ENCODE measurements at places on chromosomes 3 and 15.

DNA sequence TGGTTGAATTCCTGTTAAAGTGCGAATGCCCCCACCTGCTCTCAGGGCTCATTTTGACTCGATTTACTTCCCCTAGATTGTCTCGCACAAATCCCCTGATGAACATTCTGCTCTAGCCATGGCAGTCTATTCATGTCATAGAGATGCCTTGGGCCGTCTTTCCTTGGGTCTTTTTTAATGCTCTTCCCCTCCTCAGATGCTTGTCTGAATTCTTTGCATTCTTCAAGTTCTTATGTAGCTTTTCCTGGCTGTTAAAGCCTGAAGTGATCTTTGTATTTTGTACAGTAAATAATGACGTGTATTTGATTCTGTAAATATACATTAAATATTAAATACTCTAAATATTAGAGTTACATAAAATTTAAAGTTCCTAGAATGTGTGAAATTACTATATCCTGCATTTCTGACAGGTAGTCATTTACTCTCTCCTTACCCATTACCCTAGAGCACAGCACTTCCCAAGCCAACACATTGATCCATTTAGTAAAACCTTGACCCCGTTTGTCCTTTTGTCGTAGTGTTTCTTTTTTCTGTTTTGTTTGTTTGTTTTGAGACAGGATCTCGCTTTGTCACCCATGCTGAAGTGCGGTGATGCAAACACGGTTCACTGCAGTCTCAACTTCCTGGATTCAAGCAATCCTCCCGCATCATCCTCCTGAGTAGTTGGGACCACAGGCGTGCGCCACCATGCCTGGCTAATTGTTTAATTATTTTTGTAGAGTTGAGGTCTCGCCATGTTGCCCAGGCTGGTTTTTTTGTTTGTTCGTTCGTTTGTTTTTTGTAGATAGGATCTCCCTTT is 47.9 kb downstream of the YEATS2 start:
- peak; percentile 44 for DNase-seq

DNA sequence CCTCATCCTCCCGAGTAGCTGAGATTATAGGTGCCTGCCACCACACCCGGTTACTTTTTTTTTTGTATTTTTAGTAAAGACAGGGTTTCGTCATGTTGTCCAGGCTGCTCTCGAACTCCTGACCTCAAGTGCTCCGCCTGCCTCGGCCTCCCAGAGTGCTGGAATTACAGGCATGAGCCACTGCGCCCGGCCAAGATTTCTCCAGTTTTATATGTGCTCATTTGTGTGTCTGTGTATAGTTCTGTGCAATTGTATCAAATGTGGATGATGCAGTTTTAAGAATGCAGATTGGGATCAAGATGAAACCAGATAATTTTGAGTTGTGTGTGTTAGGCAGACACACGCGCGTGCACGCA is 68.3 kb downstream of the SLCO3A1 start:
- DNase-seq = no peak

GRCh38 chr15:60299452-60300047 is 98.2 kb downstream of the ANXA2 start:
- DNase-seq = no peak

DNA sequence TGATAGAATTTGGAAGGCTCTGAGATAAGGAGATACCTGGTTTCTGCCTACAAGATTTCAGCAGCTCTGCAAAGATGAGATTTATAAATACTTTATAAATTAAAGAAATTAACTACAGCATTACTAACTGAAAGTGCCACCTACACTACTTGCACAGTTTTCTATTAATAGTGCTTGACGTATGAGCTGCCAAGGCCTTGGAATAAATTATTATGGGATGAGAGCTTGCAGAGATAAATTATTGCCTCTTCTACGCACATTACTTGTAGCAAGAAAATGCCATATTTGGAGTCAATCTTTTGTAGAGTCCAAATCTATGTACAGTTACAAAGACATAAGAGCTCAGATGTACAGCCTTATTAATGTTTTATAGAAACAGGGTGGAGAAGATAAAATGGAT is 89.1 kb downstream of the BCHE start:
- DNase-seq = no peak

DNA sequence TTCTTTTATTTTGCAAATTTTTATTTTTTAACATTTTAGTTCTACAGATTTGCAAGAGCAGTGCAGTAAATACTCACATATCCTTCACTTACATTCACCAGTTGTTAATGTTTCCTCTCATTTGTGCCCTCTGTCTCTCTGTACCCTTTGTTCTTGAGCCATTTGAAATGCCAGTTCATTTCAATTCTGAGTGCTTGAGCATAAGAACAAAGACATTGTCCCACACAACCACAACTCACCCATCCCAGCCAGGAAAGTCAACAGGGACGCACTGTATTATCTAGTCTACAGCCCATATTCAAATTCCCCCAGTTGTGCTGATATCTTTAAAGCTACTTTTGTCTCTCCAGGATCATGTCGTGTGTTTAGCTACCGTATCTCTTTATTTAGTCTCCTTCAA is 141.4 kb upstream of the SLC6A11 start:
- no peak for DNase-seq

DNA sequence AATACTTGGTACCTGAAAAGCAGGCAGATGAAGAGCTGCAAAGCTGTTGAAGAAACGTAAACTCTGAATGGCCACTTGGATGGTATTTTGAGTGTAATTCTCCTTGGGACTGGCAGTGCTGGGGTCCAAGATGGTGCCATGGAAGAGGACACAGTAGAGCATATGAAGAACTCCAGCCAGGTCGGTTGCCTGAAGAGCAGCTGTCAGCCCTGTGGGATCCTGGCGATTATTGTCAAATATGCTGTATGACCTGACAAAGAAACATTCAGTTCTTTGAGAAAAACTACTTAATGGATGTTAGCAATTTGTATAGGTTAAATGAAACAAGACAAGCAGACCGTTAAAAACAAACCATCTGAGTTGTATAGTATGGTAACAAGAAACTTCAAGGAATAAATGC is 44.8 kb downstream of the ISL2 start:
- no peak for DNase-seq

GRCh38 chr3:173098959-173099358 is 42.1 kb downstream of the SPATA16 start:
- DNase-seq = no peak

DNA sequence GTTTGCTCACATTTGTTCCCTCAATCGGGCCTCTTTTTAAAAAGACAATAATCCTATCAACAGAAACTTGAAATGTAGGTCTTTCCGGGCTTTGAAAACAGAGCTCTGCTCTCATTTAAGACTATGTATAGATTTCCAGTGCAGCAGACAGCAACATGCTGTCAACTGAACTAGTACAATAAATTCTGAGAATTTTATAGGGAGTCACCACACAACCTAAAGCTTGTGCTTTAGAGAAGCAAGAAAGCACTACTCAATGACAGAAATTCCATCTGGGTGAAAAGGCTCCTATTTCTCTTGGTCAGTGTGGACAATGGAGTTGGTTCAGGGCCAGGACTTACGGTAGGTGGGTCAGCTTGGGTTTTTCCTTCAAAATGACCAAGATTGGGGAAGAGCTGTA is 583.5 kb downstream of the ROBO1 start:
- no peak for DNase-seq

DNA sequence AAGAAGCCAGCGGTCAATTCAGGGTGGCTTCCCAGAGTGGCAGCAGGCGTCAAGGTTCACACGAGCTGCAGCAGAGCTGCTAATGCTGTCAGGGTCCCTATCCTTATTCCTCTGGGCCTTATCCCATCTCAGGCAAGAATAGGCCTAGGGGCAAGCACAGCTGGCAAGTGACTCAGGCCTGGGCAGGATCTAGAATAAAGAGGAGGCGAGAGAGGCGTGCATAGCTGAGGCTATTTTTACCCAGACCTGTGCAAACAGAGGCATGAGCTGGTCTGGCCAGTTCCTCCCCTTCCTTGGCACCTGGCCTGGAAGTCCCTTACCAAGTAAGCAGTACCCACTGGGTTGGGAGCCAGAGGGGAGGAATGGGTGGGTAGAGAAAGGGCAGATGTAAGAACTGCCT is 12.2 kb upstream of the VIPR1 start:
- no peak for DNase-seq

DNA sequence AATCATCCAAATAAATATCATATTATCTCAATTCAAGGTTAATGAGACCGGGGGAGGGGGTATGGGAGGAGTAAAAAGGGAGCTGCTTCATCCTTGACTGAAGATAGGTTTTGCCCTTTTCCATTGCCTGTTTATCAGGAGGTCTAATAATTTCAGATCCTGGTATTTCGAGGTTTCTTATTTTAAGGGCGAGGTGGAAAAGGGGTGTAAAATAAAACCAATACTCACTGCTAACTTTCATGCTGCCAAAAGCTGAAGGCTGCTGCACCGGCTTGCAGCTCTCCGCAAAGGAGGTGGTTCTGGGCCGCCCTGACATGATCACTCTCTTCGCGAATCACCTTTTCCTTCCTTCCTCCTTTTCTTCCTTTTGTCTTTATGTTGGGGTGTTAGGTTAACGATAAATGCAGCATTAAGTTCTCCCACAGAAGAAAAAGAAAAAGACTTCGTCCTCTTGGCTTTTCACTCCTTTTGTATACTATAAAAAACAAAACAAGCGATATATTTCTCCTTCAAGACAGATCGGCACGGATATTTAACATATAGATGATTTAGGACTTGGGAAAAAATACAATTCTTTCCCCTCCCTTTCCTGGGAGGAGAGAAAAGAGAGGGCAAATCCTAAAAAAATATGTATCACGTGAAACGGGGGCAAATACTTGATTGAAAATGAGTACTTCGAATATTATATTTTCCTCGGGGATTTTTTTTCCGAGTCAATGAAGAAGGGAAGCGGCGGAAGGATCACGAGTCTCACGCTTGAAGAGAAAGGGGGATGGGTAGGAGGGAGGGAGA is 932 bp downstream of the GSK3B start:
- no peak for DNase-seq

DNA sequence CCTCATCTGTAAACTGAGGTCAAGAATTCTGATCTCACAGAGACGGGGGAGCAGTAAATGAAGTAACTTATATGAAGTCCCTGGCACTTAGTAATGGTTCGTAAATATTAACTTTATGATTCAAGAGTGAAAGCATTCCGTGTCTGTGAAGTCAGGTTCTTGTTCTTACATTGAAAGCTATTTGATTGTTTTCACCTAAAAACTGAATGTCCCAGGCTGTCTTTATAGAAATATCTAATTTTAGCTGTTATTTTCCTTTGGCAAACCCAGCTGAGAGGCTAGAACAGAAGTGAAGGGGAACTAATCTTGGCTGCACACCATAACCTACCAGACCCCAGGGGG is 84.5 kb downstream of the CHSY1 start:
- no peak for DNase-seq

DNA sequence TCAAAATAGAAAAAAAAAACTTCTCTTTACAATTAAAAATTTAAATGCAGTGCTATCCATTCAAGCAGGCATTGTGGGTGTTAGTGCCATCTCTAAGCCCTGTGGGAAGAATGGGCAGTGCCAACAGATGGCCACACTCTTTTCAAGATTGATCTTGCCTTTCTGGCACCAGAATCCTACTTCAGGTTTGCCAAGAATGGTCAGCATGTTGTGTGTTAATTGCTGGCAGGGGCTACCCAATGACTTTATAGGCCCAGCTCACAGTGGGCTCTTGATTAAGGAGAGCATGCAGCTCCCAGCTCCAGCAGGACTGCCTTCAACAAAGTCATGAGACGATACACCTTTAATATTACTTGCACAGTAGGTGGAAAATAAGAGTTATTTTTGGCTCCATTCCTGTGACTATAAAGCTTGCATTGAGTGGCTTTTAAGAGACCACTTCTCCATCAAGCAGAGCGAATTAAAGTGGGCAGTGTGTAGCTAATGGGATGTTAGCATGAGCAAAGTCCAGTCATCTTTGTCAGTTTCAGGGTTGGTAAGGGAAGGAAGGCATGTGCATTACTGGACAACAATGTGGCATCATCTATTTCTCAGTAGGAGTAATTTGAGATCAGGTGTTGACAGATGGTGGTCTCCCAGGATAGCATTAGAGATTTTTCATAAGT is 476.8 kb downstream of the C3orf38 start:
- DNase-seq = no peak

- no peak for DNase-seq
Measured at GRCh38 chr3:61666615-61667330, 105.4 kb downstream of the PTPRG start.

DNA sequence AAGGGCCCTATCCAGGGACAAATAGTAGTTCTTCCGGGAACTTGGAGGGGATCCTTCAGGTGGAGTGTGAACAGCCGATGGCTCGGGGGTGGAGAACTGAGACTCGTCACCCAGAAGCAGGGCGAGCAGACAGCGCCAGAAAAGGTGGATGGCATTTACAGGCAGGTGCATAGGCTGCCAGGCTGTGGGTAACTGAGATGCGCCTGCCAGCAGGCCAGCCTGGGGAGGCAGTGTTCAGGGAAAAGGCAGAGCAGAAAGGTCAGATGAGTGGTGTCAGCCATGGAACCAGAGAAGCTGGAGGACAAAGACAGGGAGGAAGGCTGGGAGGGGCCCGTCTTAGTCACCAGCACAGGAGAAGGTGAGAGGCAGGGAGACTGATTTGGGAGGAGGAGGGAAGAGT is 53.0 kb upstream of the SEC22A start:
- DNase-seq = no peak

GRCh38 chr3:16600780-16601536 is 4.3 kb downstream of the DAZL start:
- DNase-seq = peak; percentile 74

DNA sequence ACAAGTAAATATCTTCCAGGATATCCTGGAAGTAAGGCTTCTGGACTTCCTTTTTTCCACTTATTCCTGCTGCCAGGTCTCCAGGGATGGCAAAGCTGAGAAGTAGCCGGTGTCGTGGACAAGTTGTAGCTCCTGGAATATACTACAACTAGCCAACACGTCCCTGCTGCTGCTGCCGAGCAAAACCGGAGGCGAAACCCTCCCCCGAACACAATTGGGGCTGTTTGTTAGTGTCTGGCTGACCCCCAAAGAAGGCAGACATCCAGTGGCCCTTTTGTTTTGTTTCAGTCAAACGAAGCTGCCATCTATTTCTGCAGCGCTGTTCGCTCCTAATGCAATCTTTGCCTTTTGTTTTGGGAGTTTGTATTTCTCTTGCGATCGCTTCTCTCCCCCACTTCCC is 45.3 kb upstream of the EIF5A2 start:
- DNase-seq = no peak

DNA sequence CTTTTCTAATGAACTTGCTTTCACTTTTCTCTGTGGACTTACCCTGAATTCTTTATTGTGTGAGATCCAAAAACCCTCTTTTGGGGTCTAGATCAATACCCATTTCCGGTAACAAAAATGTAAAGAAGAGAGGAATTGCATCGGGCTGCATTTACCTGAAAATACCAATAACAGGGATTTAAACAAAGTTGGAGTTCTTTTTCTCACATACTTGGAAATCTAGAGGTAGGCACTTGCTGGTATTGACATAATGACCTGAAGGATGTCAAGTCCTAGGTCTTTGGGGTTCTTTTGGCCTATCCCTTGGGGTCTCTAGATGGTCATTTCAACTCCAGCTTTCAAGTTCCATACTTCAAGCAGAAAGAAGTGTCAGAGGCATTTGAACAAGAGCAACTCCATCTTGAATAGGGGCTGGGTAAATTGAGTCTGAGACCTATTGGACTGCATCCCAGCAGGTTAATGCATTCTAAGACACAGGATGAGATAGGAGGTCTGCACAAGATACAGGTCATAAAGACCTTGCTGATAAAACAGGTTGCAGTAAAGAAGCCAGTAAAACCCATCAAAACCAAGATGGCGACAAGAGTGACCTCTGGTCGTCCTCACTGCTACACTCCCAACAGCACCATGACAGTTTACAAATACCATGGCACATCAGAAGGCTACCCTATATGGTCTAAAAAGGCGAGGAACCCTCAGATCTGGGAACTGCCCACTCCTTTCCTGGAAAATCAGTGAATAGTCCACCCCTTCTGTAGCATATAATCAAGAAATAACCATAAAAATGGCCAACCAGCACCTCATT is 50.8 kb upstream of the ZNF280D start:
- no peak for DNase-seq
